ENCODE measurements at places on chromosomes 5 and 9.
A peak's percentile ranks its signal among the peaks of the same experiment; 100 is the strongest.

DNA sequence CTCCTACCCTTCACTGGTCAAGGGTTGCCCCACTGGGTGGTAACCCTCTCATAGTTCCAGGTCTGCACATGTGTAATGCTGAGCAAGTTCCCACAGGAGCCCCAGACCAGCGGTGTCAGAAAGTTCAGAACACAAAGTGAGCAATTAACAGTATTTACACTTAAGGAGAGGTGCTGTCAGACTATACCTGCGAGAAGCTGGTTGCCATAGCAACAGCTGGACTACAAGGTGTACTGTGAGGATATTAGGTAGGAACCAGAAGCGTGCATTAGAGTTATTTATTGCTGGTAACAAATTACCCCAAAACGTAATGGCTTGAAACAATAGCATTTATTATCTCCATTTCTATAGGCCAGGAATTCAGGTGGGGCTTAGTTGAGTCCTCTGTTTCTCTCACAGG lies 317.0 kb upstream of the RPS23 start:
- no peaks in the 10 kb centered on the region for H3K4me1 ChIP-seq
- H3K27ac ChIP-seq: no peak overlapping the region
- no peaks in the 10 kb centered on the region for H3K27me3 ChIP-seq

DNA sequence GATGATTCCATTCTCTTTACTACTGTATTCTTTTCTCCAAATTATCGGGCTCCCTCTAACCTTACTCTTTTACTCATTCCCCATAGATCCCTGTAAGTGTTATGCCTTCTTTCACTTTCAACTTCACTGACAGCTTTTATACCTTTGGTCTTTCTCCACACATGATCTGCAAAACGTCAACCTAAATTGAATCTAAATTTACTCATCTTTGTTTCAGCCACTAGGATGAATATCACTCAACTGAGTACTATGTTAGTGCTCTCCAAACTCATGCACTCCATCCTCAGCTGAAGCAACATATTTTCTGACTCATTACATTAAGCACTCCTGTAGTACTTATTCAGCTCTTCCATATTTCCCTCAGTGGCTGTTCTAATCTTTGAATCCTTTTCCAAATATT lies 133.4 kb downstream of the ADAMTS19 start:
- DNase-seq: no peak
- no peaks in the 10 kb centered on the region for H3K36me3 ChIP-seq
- H3K4me1 ChIP-seq: no peaks in the 10 kb centered on the region
- no peak overlapping the region for H3K27ac ChIP-seq
- no peak overlapping the region for H3K4me3 ChIP-seq
- H3K27me3 ChIP-seq: no peaks in the 10 kb centered on the region

- no peak overlapping the region for H3K4me3 ChIP-seq
- no peaks in the 10 kb centered on the region for H3K27me3 ChIP-seq
- DNase-seq: no peak
- no peak overlapping the region for H3K27ac ChIP-seq
Measured at GRCh38 chr9:76516871-76517270, 57.9 kb downstream of the GCNT1 start.

DNA sequence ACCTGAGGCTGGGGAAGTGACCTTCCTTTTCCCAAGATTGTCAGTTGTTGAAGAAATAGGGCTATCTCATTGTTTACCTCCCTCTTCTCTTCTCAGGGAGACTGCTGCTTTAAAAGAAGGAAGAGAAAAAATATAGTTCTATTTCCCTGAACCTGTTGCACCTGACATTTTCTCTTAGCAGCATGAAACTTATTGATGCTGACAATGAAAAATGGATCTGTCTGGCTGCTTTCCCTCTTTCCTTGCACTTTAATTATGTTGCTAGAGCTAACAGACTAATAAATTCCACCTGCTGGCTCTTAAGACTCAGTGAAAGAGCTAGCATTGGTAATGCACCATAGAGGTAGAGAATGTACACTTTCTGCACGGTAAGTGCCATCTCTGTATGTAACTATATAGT lies 6.2 kb upstream of the CKMT2 start:
- H3K27ac ChIP-seq: no peak overlapping the region
- peaks cover 5% of the 10 kb centered on the region for H3K4me1 ChIP-seq
- no peaks in the 10 kb centered on the region for H3K36me3 ChIP-seq

GRCh38 chr5:21792748-21793147 lies 1060.4 kb downstream of the CDH12 start:
- H3K27ac ChIP-seq: no peak overlapping the region
- H3K36me3 ChIP-seq: no peaks in the 10 kb centered on the region
- no peak overlapping the region for H3K4me3 ChIP-seq
- no peak for DNase-seq

DNA sequence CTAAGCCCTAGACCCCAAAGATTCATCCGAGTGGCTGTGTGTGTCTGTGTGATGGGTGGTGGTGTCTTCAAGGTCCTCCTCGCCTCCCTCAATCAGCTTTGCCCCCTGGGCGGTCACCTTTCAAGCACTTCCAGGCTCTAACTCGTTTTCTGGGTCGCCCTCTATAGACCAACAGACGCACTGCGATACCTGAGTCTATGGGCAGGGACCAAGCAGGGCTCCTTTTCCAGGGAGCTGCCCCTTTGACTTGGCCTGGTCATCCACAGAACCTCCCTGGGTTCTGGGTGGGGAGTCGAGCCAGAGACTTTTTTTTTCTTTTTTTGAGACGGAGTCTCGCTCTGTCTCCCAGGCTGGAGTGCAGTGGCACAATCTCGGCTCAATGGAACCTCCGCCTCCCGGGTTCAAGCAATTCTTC lies 1.1 kb downstream of the SLC27A4 start:
- DNase-seq: peak; percentile 61
- peak overlapping the region; percentile 95 for H3K4me3 ChIP-seq
- peaks cover 46% of the 10 kb centered on the region for H3K36me3 ChIP-seq

- H3K27ac ChIP-seq: no peak overlapping the region
- H3K27me3 ChIP-seq: no peaks in the 10 kb centered on the region
- no peaks in the 10 kb centered on the region for H3K36me3 ChIP-seq
- no peak overlapping the region for H3K4me3 ChIP-seq
- no peaks in the 10 kb centered on the region for H3K4me1 ChIP-seq
Measured at GRCh38 chr9:124602204-124602603, 95.0 kb upstream of the NR5A1 start.

DNA sequence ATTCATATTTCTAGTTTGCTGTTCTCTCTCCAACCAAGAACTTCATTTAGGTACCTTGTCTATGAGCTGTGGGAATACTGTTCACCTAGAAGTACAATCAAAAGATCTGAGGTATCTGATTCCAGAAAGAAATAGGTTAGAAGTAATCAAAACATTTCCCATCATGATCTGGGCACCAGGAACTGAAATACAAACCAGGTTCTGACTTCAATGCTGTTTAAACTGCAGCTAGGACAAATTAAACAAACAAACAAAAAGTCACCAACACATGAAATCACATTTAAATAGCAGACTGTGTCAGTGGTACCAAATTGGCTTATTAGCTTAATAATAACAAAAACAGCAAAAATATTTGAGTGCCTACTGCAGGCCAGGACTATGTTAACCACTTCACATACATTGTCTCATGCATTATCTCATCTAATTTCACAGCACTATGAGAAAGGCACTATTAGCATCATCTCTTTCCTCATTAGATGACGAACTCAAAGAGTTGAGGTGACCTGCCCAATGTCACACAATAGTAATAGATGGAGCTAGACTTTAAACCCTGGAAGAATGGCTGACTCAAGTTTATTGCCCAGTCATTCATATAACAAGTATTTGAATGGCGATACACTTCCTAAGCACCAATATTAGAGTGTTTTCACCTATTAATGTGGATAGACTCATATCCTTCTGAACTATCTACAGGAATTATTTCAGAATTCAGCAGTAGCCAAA lies 14.5 kb downstream of the PLPP1 start:
- no peaks in the 10 kb centered on the region for H3K27me3 ChIP-seq
- no peaks in the 10 kb centered on the region for H3K36me3 ChIP-seq
- peaks cover 49% of the 10 kb centered on the region for H3K4me1 ChIP-seq

DNA sequence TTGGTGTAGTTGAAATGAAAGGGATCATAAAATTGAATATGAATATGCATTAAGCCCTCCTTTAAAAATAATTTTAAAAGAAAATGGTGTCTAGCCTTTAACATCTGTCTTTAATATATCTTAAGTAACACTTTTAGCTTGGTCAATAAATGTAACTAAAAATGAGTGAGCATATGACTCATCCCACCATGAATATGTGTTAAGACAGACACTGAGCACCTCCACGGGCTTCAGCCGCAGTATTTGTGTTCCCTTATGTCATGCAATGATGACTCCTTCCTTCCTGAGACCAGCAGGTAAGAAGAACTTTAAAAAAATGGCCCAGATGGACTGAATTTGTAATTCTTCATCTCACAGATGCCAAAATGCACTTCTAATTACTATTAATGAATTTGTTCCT lies 563.2 kb downstream of the NR2F1-AS1 start:
- no peak for DNase-seq
- H3K27me3 ChIP-seq: no peaks in the 10 kb centered on the region
- H3K4me3 ChIP-seq: no peak overlapping the region
- no peak overlapping the region for H3K27ac ChIP-seq
- H3K36me3 ChIP-seq: no peaks in the 10 kb centered on the region

DNA sequence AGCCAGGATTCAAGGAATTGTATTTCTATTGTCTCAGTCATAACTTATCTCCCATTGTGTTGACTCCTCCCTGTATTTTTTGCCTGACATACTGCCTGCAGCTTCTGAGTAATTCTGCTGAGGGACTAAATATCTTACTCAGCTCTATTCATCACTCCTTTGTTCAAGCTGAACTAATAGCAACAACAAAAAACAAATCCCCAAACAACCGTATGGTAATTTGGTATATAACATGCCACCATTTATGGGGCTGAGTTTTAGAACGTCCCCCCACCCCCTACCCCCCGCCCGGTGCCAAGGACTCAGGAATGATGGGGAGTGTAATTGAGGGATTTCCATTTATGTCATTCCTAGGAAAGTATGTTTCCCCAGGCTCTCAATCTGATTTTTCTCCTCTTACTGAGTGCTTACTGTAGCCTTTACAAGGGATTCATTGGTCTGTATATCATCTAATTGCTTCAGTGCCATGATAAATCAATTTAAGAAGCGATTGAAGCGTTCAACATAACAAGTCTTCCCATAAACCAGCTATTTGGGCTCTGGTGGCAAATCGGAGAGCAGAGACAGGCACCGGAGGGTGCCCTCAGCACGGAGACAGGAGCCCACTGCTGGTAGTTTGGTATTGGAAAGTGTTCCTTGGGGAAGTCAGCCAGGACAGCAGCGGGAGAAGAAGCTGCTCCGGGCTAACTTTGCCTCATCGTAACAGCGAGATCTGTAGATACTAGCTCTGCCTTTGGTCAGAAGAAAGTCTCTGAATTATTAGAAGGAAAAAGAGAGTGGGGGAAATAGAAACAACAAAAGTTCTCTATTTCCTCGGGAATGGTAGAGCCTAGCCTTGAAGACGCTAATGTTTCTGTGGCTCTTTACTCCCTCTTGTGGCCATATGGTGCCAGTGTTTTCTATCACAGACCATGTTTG lies 40.7 kb upstream of the HSD17B4 start:
- H3K36me3 ChIP-seq: no peaks in the 10 kb centered on the region
- H3K4me1 ChIP-seq: no peaks in the 10 kb centered on the region
- H3K4me3 ChIP-seq: peak overlapping the region; percentile 64
- peak; percentile 58 for DNase-seq
- H3K27ac ChIP-seq: no peak overlapping the region

- no peak for DNase-seq
- H3K4me1 ChIP-seq: no peaks in the 10 kb centered on the region
- H3K36me3 ChIP-seq: no peaks in the 10 kb centered on the region
- no peaks in the 10 kb centered on the region for H3K27me3 ChIP-seq
Measured at GRCh38 chr9:76474419-76474818, 15.4 kb downstream of the GCNT1 start.

DNA sequence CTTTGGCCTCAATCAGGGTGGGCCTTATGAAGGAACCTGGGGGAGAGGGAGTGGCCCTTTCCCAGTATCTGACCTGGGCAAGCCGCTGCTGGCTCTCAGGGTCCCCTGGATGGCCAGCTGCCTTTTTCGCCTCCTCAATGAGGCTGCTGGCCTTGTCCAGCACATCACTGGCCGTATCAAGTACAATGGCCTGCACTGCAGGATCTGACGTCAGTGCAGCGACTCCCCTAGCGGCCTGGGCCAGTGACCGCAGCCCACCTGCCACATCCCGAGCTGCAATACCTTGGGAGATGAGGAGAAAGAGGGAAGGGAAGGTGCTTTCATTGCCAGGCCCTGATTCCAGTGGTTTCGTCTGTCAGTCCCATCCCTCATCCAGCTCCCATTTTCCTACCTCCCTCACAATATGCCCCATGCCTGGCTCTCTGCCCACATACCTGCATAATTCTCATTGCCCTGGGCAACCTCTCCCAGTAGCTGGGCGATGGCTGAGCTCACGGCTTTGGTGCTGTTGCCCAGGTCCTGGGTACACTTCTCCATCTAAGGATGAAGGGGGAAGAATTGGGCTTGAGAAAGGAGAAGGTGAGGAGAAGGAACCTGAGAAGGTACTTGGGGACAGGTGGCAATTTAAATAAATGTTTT lies 19.1 kb downstream of the TLN1 start:
- peaks cover 99% of the 10 kb centered on the region for H3K36me3 ChIP-seq
- H3K4me3 ChIP-seq: no peak overlapping the region
- no peaks in the 10 kb centered on the region for H3K27me3 ChIP-seq
- H3K4me1 ChIP-seq: no peaks in the 10 kb centered on the region
- no peak for DNase-seq

- H3K27me3 ChIP-seq: no peaks in the 10 kb centered on the region
- H3K36me3 ChIP-seq: no peaks in the 10 kb centered on the region
- no peak for DNase-seq
- H3K4me1 ChIP-seq: peaks cover 21% of the 10 kb centered on the region
- no peak overlapping the region for H3K4me3 ChIP-seq
Measured at GRCh38 chr9:14532456-14533115, 160.6 kb downstream of the ZDHHC21 start.

GRCh38 chr9:113612828-113613227 lies 149.3 kb downstream of the RGS3 start:
- no peaks in the 10 kb centered on the region for H3K27me3 ChIP-seq
- H3K4me3 ChIP-seq: no peak overlapping the region
- no peak for DNase-seq

DNA sequence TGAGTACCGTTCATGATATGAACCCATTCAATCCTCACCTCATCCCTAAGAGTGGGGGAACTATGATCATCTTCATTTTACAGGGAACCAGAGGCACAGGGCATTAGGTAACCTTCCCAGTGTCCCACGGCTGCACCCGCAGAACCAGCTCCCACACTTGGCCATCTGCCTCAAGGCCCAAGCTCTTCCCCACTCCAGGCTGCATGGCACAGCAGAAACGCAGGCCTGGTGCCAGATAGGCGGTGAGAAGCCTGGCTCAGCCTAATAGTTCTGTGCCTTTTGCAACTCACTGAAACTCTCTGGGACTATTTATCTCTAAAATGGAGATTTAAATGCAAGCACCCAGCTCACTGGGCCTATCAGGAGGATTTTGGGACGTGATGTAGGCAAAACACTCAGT lies 90.8 kb upstream of the ZNF618 start:
- H3K4me3 ChIP-seq: no peak overlapping the region
- no peaks in the 10 kb centered on the region for H3K4me1 ChIP-seq
- no peaks in the 10 kb centered on the region for H3K36me3 ChIP-seq
- no peak for DNase-seq
- no peak overlapping the region for H3K27ac ChIP-seq

- peak overlapping the region; percentile 66 for H3K4me3 ChIP-seq
- no peak for DNase-seq
- peaks cover 32% of the 10 kb centered on the region for H3K27me3 ChIP-seq
- H3K27ac ChIP-seq: peak overlapping the region; percentile 50
- peaks cover 7% of the 10 kb centered on the region for H3K4me1 ChIP-seq
- H3K36me3 ChIP-seq: no peaks in the 10 kb centered on the region
Measured at GRCh38 chr9:137297966-137298365, 4.1 kb downstream of the NRARP start.

All from psoas muscle (tissue), 8 donors.